ENCODE measurements at places on chromosomes 12 and 14. TPM values are rescaled to one million over a fixed set of nuclear protein-coding genes. Genes with fewer than 3 reads are reported as not detected.

The DLK1 gene
- polyA plus RNA-seq: not detected

GRCh38 chr12:19885093-19885812 is 446.0 kb downstream of the AEBP2 start:
- DNase-seq: no peak

- DNase-seq: no peak
Observed at GRCh38 chr12:87310126-87310525, 719.1 kb downstream of the C12orf50 start.

The OGFOD2 gene
- 14.3 TPM for polyA plus RNA-seq

The OSGEP gene
- 34.2 TPM for polyA plus RNA-seq

The SSTR1 gene
- polyA plus RNA-seq: not detected

The IL26 gene
- polyA plus RNA-seq: 0.71 TPM

The SMCO2 gene
- polyA plus RNA-seq: not detected

- no peak for DNase-seq
Observed at GRCh38 chr14:31677630-31678029, 116.4 kb downstream of the NUBPL start.

DNA sequence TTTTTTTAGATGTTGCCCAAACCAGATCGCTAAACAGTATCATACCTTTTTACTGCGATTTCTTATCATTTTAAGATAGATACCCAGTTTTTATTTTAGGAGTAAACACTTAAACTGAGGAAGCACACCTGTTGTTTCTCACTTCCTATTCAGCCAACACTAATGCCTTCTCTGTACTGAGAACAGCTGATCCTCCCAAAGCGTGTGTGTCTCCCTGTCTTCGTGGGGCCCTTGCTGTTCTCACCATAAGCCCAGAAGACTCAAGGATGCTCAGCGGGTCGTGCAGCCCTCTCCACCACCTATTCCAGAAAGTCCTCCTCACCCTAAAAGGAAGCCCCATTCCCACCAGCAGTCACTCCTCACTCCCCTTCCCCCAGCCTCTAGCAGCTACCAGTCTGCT is 14.8 kb downstream of the PPP2R5C start:
- no peak for DNase-seq

The MUCL1 gene
- polyA plus RNA-seq: not detected

DNA sequence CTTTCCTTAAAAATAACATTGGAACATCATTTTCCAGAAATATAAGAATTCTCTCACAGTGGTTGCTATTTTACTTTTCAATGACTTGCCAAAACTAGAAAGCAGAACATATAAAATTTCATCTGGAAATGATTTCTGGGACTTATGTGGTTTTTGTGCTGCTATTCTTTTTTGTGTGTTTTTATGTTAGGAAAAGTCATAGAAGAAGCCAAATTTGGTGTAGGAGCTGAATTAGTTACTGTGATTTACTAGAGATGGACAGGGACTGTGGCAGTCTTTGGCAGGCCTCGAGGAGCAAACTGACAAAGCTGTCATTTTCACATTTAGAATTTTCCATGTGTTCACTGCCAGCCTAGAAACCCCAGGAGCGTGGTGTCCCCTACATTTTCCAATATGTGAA is 38.3 kb upstream of the LDHB start:
- DNase-seq: no peak
